NCI-H187 (cell line): ENCODE measurements at places on chromosomes 1 and 21.

DNA sequence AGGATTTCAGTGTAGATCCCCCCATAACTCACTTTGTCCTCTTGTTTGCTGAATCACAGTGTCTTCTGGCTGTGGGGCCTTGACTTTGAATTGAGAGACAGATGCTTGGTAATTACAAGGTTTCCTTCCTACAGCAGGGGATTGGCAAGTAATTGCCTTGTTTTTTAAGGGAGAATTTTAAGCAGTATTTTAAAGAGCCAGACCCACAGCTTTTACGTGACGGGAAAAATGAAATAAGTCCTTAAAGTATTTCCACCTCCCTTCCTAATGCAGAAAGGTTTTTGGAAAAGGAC, 41.0 kb downstream of the PGBD5 start:
- no peak for DNase-seq

DNA sequence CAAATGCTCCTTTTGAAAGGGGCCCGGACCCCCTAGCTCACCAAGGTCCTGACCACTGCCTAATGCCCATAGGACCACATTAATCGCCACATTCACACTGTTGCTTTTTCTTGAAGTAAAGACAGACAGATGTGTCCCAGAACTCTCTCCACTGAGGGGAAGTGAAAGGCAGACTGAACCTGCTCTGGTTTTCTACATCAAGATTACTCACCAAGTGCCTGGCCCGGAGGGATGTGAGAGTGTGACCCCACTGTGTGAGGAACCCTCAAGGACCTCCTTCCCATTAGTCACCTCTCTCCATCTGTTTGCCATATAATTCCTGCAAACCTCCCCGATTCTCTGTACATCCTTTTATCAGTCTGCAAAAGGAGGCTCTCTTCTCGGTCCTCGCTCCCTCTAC, 381.5 kb downstream of the OMA1 start:
- DNase-seq: no peak

DNA sequence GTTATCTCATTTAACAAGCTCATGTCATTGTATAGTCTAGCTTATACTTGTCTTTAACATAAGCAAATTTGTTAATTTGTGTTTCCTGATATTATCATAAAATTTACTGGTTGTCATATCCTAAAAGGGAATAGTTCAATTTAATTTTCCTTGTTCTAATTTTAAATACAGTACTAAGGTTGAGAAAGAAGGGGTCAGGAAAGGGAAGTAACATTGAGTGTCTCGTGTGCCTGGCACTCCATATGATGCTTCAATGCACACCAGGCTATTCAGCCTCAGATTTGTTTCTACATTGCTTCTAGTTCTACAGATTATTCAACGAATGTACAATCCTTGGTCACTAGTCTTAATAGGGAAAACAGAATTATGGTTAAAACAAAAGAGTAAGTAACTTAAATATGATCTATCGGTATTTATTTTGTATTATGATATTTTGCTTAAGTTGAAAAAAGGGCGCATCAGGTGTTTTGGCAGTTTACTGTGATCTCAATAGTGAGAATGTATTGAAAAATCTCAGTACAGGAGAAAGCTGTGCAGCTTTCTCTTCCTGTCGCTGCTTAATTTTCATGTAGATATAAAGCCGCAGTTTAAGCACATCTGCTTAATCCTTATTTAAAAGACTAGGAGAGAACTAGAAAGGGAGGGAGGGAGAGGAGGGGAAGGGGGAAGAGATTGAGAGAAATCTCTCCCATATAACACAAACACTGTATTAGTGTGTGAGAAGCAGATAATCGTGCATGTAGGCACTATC, 13.0 kb downstream of the PTPRC start:
- DNase-seq: no peak

DNA sequence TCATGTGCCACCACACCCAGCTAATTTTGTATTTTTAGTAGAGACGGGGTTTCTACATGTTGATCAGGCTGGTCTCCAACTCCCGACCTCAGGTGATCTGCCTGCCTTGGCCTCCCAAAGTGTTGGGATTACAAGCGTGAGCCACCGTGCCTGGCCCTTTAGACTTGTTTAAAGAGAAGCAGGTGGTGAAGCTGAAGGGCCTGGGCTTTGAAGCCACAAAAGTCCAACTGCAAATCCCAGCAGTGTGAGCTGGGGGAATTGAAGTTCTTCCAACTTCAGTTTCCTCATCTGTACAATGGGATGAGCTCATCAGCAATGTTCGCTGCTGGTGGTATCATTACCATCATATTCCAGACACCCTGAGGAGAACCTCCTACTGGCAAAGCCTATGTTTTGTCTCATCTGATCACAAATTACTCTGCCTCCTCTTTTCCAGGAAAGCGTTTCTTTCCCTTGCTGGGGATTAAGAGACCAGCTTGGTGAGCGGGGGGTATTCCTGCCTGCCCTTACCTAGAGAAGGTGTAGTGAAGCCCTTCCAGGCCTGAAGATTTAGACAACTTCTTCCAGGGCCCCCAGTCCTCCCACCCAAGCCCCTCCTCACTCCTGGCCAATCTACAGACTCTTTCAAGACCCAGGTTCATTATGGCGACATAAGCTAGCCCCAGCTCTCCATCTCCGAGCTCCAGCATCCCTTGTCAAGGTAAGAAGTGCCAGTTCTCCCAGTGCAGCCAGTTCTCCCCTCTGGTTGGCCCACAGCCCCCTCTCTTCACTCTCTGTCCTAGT, 2.4 kb upstream of the SHISA4 start:
- no peak for DNase-seq

DNA sequence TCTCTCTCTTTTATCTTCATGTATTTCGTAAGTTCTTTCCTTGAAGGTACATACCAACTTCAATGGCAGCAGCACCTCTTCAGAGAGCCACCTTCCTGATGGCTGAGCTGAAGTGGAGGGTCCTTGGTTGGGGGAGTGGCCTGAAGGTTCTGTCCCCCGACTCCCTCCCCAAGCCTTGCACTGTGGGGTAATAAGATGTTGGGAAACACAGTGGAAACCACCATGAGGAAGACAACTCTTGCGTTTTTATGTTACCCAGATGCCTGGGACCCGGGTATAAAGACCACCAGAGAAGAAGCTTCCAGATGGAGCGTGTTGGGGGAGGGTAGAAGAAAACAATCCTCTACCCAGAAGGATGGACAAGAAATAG, 794 bp downstream of the KRTAP12-3 start:
- no peak for DNase-seq

DNA sequence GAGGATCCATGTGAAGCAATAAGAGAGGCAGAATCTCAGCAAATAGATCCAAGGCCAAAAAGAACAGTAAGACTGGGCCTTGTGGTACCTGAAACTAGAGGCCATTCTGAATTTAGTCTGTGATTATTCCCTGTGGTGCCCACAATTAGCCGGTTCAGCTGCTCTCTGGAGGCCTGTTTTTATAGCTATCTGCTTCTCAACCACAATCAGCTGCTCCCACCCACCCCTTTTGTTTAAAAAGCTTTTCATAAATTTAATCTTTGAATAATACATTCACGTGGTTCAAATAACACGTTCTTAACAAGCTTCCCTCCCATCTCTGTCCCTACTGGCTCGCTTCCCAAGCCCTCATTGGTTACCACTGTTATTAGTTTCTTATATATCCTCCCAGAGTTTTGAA, 18.0 kb downstream of the UBE2T start:
- DNase-seq: no peak

- no peak for DNase-seq
Observed at GRCh38 chr1:199041173-199041914, 402.5 kb downstream of the PTPRC start.

DNA sequence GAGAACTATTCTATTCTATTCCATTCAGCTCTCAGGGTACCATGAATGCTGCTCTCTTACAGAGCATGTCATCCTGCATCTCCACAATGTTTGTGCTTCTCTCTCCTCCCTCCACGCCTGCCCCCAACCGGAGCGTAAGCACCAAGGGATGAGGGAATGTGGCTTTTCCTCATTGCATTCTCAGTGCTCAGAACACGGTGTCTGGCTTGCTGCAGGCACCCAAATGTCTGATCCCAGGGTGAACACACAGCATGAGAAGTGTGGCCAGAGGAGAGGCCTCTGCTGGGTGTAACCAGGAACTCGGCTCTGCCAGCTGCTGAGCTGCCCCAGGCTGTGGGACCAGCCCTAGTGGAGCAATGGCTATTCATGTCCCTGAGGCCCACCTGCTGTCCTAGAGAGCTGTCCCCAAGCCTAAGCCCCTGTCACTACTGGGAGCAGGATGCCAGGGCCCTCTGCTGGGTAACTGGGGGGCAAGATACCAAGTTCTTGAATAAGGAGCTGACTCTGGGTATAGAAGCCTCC, 38.3 kb downstream of the OLFML2B start:
- DNase-seq: no peak

DNA sequence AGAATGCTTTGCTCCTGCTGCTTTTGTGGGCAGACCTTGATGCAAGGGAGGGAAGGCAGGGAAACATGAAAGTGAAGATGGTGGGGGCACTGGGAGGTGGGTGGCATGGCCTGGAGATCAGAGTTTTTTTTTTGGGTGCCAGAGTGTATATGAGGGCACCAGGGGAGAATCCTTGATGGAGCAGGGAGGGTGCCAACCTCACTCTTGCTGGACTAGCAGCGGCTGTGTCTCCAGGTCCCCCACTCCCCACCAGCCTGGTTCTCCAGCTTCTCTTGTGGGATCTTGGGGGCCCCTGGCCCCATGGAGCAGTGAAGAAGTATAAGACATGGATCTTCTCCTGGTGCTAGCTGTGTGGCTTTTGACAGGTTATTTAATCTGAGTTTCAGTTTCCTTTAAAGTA, 13.5 kb upstream of the PRELP start:
- DNase-seq: no peak

DNA sequence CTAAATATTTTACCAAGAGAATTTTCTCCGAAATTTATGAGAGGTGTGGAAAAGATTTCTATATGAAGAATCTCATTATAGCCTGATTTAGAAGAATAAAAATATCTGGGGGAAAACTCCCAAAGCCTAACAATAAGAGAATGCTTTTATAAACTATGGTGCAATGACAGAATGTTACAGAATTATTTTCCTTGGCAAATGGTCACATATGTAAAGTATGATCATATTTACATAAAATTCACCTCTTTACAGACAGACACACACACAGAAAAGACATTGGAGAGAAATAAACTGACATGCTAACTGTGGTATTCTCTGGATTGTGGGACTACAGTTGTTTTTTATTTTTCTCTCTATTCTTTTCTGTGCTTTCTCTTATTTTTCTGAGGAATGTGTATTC, 226.3 kb upstream of the USP24 start:
- DNase-seq: no peak

DNA sequence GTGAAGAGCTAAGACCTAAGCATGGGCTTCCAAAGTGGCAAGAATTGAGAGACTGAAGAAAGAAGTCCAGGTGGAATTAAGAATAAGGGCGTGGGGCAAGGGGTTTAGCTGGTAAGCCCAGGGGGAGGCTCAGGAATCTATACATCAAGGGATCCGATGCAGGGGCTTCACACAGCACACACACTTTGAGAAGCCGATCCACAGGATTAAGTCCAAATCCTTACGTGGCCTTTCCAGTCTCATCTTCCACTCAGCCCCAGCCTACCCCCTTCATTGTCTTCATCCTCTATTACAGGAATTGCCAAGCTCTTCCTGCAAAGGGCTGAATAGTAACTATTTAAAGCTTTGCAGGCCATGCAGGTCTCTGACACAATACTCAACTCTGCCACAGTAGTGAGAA, 101.3 kb downstream of the TGFBR3 start:
- DNase-seq: no peak

DNA sequence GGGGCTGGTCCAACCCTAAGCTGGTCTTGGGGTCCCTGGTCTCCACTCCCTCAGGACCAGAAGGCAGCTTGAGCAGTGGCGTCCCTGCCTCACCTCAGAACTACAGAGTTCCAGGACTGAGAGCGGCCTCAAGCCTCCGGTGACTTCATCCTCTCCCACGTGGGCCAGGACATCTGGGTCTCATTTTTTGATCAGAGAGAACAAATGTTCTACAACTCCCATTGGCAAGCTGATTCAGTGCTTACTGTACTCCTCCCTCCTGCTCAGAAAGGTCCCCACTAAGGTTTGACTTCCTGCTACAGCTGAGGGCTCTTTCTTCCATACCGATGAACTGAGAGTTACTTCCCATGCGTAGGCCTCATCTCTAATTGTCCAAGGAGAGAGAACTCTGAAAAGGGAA, 78.5 kb downstream of the PLXNA2 start:
- no peak for DNase-seq

GRCh38 chr21:36976228-36976861, 9.9 kb upstream of the HLCS start:
- DNase-seq: no peak

- no peak for DNase-seq
Observed at GRCh38 chr1:115782571-115783281, 14.2 kb upstream of the CASQ2 start.

DNA sequence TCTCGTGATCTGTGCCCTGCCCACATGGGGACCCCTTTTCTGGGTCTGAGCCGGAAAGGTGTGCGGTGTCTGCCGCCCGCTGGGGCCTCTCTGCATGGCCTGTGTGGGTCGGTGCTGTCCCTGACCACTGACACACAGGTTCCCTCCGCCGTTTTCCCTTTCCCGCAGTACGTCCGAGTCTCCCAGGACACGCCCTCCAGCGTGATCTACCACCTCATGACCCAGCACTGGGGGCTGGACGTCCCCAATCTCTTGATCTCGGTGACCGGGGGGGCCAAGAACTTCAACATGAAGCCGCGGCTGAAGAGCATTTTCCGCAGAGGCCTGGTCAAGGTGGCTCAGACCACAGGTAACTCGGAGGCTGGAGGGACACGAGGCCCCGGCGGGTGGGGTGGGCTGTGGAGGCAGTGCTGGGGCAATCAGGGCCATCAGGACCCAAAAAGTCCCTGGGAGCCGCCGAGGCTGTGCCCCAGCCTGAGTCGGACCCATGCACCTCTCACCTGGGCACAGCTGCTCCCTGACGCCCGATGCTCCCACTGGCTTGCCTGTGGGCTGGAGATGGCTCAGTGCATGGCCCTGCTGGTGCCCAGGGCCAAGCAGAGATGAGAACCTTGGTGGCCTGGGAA, 13.3 kb downstream of the TRPM2 start:
- DNase-seq: no peak

DNA sequence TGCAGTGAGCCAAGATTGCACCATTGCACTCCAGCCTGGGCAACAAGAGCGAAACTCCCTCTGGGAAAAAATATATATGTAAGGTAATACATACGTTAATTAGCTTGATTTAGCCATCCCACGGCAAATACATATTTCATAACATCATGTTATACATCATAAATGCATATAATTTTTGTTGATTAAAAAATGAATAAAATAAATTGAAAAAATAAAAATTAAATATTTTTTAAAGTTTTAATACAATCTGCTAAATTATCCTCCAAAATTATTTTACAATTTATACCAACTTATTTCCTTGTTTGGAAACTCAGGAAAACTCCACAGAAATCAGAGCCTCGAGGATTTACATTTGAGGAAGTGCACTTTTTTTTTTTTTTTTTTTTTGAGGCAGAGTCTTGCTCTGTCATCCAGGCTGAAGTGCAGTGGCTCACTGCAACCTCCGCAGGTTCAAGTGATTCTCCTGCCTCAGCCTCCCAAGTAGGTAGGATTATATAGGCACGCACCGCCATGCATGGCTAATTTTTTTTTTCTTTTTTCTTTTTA, 12.6 kb upstream of the IPO9 start:
- DNase-seq: no peak

DNA sequence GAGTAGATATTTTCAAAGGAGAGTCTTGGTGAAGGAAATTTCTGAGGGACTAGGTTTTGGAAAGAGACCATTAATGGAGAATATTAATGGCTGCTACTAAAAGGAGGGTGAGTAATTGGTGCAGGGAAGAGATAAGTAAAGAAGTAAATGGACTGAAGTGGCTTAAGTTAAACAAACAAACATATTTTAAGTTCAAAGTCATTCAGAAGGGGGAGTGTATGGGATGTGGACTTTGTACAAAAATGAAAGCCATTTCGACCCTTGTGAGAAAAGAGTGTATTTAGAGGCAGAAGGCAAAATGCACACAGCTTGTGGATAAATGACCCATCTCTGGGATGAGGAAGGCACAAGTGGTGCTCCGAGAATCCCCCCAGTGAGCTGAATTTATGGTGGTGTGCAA, 171.7 kb downstream of the BACH1 start:
- no peak for DNase-seq
